ENCODE measurements at places on chromosomes 1 and 21.

DNA sequence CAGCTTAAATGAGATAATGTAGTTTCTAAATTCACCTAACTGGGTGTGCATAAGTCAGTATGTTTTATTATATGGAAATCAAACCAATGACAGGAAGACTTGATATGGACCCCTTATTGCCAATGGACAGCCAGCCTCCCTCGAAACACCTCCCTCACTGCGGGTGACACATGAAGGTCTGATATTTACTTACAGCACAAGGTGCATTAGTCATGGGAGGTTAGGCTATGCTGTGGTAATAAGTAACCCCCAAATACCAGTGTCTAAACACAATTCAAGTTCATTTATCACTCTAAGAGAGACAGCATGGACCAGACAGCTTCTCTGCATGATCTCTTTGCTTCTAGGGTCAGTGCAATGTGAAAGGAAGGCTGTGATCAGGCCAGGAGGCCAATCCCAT lies 126.0 kb upstream of the KCNJ6 start:
- no peak for DNase-seq

DNA sequence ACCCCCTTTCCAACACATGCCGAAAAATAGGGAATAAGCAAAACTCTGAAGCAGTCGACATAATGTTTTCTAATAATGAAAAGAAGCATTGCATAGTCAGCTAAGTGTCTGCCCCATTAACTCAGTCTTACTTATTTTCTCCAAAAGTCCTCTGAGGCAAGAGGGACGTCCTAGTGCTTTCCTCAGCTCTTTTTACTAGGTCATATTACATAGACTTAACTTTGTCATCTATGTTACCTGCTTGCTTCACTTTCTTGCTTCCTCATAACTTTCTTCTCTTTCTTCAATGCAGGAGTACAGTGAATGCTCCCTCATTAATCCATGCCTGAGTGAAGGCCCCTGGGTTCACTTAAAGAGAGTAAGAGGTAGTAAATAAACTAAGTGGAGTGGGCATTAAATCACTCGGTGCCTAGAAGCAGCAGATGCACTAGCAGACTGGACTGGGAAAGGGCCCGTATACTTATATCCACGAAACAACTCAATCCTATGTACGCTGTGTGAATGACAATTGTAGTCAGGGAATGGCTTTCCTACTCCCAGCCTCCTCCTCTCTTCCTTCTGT lies 210.5 kb upstream of the SPAG17 start:
- DNase-seq, result no peak

DNA sequence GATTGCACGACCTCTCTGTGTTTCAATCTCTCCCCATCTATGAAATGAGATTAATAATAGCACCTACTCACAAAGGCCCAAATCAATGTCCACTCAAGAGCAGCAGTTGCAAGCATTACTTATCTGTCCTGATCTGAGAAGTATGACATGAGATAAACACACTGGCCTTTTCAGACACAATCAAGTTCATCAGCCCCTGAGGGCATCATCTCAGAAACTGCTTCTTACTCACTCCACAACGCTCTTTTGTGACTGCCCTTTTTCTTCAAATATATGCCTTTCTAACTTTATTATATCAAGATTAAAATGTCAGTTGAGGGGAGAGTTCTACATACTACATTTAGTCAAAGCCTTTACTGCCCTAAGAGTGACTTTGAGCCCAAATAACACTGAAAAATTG lies 371.9 kb upstream of the SPAG17 start:
- DNase-seq, result no peak

DNA sequence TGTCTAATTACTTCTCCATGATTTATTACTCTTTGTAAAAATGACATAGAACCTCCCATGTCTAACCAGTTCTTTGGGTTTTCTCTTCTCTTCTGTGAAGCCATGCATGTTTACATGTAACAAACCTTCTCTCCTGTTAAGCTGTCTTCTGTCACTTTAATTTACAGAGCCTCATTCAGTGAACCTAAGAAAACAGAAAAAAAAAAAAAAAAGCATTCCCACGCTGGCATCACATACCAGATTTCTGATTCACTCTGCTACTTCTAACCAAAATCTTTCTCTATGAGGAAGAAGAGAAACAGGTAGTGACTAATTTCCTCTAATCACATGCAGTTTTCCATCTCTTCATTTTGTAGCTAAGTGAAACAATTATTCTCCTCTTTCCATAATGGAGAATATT lies 141.4 kb upstream of the CXADR start:
- no peak for DNase-seq

DNA sequence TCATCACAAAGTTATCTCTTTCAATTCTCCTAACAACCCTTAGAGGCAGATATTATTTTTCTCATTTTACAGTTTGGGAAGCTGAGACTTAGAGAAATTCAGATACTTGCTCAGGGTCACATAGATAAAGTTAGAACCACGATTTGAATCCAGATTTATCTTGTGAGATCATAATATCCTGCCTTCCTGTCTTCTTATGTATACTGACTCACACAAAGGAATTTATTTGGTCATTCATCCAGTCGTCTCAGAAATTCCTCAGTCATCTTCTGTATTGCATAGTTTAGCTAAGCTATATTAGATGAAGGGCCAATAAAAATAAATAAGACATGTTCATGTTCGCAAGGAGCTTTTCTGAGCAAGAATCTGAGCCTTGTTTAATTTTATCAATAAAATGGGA lies 35.8 kb upstream of the RUNX1 start:
- DNase-seq, result no peak

DNA sequence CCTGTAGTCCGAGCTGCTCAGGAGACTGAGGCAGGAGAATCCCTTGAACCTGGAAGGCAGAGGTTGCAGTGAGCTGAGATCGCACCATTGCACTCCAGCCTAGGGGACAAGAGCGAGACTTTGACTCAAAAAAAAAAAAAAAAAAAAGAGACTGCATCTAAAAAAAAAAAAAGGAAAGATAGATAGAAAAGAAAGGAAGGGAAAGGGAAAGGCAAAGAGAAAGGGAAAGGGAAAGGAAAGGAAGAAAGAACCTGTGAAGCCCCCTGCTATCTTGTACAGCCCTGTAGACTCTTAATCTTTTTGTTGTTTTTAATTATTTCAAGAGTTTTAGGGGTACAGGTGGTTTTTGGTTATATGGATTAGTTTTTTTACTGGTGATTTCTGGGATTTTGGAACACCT lies 46.0 kb upstream of the MUTYH start:
- DNase-seq, result no peak

- DNase-seq, result no peak
Measured at GRCh38 chr21:42688841-42689371, 35.5 kb downstream of the PDE9A start.

GRCh38 chr1:54212872-54213271 lies 12.9 kb downstream of the MRPL37 start:
- no peak for DNase-seq

- peak; percentile 53 for DNase-seq
Measured at GRCh38 chr1:212699104-212699624, 476 bp downstream of the BATF3 start.

DNA sequence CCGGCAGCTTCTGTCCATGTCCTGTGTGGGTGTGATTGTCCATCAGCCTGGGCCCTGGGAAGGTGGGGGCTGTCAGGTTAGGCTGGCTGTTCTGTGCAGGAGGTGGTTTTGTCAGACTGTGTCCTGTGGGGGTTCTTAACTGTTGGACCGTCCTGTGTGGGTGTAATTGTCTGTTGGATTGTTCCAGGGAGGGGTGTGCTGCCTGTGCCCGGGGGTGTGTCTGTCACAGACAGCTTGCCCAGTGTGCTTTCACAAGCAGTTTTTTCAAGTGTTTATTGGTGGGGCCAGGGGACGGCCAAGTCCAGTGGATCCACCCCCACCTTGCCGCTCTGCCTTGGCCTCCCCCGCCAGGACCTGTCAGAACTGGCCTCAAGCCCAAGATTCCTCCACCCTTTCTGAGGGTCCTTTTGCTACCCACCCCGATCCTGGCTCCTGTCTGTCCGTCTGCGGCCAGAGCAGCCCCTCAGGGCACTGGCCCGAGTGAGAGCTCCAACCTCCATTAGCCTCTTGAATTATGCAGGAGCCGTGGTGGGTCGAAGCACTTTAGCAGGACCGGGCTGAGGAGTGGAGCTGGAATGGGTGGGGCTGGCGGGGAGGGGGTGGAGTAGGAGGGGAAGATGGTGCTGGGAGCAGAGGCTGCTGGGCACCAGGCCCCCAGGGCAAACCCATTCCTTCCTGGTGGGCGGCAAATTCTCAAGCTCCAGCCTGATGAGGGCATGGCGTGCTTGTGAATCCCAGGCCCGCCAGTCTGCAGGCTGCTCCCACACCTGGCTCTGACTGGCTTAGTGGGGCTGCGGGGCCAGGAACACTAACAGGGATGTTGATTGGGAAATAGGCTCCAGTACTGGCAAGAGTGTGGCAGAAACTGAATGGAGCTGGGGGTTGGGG lies 47.2 kb downstream of the PTPRF start:
- DNase-seq, result no peak

DNA sequence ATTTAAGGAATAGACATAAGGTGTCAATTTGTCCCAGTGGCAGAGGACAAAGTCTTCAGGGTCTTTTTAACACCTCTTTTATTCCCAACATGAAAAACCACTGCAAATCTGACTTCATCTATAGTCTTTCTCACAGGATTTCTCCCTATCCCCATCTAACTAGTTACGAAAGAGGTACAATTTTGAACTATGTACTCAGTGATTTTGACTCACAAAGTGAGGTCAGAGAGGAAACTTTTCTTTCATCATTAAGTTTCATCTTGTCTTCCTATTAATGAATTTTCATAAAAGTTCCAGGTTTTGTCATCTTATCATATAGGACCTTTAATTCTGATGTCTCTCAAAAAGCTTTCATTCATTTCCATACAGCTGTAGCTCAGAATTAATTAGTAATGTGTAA lies 63.3 kb downstream of the ASH1L start:
- peak; percentile 89 for DNase-seq

- no peak for DNase-seq
Measured at GRCh38 chr1:184473176-184473966, 86.5 kb downstream of the C1orf21 start.

DNA sequence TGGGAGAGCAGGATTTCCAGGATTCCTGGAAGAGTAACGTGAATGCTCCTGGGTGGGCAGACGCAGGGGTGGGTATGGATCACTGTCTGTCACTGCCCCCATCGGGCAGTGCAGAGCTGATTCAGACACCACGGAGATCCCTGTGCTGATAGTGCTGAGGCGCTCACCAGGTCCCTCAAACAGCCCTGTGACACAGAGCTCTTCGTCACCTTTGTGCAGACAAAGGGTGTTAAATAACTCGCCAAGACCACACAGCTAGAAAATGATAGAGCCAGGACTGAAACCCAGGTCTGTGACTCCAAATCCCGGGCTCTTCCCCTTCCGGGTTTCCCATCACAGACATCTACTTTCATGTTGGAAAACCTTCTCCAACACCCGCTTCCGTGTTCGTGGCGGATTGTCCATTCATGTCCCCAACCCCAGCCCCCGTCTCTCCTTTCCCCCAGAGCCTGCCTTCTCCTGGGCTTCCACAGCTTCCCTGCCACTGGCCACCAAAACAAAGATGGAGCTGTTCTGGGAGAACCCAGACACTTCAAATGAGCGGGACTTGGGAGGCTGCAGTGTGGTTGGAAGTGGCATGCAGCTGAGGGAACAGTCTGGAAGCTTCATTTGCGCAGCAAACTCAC lies 2.6 kb downstream of the EFHD2 start:
- DNase-seq, result no peak

DNA sequence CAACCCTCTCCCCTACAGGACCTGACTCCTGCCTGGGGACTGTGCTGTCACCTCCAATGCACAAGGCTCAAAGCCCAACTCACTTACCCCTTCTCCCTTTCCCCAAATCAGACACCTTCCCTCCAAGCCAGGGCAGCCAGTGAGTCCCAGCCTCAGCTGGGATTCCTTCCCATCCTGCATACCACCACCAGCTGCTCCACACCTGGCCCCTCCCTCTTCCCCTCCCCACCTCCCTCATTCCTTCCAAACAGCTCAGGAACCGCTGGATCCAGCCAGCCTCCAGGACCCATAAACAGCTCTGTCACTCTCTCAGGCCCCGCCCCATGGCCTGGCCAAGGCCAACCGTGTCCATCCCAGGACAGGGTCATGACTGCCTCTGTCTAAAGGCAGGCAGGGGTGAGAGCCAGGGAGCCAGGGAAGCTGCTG lies 41.4 kb downstream of the ACOT7 start:
- DNase-seq, result no peak

DNA sequence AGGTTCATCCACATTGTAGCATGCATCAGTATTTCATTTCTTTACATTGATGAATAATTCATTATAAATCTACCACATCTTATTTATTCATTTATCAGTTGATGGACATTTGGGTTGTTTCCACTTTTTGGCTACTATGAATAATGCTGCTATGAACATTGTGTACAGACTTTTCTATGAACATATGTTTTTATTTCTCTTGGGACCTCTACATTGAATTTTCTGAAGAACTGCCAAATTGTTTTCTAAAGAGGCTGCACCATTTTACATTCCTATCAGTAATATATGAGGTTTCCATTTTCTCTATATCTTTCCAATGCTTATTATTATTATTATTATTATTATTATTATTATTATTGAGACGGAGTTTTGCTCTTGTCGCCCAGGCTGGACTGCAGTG lies 81.3 kb upstream of the SELENON start:
- DNase-seq, result no peak

GRCh38 chr1:9289711-9290485 lies 2.8 kb upstream of the SPSB1 start:
- peak; percentile 93 for DNase-seq

- no peak for DNase-seq
Measured at GRCh38 chr1:113125517-113125916, 52.5 kb downstream of the LRIG2 start.

DNA sequence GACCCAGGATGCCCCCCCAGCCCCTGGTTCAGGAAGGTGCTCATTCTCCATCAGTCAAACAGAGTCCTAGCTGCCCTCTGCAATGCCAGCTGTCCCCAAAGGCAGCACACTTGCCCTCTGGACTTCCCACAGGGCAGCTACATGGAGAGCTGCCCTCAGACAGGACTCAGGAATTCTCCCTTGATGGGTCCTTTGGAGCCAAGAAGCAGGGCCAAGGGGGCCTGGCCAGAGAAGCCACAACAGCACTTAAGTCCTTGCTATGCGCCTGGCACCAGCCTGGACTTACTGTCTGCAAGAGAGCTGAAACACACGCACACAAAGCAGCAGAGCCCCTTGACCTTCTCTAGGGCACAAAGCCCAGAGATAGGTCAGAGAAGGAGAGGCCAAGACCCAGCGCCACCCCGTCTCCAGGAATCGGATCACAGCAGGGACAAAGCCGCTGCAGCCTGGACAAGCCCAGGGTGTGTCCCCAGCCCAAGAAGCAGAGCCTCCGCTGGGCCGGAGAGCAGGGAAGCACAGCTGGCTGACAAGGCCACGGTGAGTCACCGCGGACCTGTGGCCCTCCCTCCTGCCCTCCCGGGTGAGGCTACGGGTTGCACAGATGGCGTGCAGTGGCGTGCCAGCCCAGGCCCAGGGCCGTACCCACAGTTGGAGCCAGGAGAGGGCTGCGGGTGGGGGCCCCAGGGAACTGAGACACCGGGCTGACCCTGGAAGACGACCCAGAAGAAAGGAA lies 1.7 kb downstream of the WNT9A start:
- no peak for DNase-seq

- DNase-seq, result peak; percentile 12
Measured at GRCh38 chr1:41918450-41919043, at the start of gene HIVEP3. TSS of gene HIVEP3 (minus strand) at chr1:41918922.

- DNase-seq, result no peak
Measured at GRCh38 chr21:39754811-39755210, 9.8 kb downstream of the IGSF5 start.
